NCI-H510A (cell line): ENCODE measurements at places on chromosomes 12 and 14.

DNA sequence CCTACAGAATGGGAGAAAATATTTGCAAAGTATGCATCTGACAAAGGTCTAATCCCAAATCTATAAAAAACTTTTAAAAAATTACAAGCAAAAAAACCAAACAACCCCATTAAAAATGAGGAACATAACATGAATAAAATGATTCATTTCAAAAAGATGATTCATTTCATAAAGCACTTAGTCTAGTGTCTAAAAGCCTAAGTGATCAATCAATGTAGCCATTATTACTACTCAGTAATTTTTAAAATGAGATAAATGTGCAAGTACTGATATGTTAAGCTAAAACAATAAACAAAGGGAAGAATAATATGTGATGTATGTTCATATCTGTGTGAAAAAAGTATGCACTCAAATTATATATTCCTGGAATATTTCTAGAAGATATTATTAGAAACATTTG, 119.1 kb upstream of the GARIN6 start:
- no peak for DNase-seq

DNA sequence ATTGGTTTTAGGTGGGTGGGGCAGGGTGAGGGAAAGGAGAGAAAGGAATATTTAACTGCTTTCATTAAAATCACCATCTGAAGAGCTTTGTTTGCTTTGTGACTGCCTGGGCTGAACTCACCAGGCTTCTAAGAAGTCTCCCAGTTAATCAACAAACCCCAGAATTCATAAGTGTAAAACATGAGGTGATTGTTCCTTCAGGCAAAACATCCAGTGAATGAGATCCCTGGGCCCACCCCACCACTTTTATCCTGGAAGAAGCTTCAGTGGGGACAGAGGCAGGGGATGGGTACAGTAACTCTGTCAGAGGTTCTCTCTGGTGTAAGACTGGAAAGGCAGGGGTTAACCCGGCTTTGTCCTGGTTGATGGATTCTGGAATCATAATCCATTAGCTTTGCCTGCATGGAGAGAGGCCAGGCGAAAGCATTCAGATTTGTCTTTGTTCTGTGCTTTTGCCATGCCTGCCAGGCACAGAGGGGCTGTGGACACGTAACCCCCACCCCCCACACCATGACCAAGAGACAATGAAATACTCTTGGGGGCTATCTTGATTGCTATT, 16.7 kb downstream of the PDE1B start:
- no peak for DNase-seq

DNA sequence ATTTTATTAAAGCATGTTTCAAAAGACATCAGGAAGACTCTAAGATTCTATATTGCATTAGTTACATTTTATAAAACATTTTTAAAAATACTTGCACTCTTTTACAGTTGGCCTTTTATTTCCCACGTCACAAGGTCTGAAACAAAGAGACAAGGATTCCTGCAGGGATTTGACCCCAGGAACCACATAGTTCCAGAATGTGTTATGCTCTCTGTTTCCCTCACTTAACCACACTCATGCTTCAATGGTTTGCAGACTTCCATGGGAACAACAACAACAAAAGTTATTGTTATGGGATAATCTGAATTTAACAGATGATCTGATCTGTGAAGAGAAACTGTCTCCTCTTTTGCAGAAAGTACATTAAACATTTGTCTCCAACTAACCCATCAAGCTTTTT, 104.3 kb upstream of the PPFIA2 start:
- DNase-seq: no peak

DNA sequence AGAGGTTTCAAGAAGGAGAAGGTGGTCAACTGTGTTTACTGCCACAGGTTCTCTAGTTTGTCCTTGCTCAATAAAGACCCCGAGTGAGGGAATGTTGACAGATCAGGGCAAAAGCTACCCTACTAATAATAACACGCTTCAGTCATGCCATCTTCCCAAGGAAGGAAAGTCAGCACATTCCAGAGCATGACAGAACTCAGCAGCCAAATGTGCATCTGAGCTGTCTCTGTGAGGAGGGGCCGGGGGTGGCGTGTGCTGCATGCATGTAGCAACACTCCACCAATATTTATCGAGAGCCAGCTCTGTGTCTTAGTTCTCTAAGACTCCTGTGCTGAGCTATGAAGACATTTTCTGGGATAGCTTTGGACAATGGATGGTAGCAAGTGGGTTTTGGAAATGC, 260.4 kb downstream of the DPF3 start:
- DNase-seq: no peak

DNA sequence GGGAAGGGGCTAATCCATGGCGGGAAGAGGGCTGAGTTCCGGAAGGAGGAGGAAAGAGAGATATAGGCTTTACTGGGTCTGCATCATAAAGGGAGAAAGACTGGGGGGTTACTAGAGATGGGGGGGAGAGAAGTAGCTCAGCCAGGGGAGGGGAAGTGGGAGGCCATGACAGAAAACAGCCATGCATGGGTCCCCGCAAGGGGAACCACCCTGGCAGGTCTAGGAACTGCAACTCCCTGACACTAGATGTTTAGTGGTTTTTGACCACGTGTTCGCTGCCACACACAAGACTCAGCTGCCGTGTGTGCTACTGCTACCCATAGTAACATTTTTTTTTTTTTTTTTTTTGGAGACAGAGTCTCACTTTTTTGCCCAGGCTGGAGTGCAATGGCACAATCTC, 145.0 kb downstream of the RIMBP2 start:
- DNase-seq: no peak

- DNase-seq: no peak
These were observed 1464.1 kb upstream of the FLRT2 start for GRCh38 chr14:84065811-84066210.

DNA sequence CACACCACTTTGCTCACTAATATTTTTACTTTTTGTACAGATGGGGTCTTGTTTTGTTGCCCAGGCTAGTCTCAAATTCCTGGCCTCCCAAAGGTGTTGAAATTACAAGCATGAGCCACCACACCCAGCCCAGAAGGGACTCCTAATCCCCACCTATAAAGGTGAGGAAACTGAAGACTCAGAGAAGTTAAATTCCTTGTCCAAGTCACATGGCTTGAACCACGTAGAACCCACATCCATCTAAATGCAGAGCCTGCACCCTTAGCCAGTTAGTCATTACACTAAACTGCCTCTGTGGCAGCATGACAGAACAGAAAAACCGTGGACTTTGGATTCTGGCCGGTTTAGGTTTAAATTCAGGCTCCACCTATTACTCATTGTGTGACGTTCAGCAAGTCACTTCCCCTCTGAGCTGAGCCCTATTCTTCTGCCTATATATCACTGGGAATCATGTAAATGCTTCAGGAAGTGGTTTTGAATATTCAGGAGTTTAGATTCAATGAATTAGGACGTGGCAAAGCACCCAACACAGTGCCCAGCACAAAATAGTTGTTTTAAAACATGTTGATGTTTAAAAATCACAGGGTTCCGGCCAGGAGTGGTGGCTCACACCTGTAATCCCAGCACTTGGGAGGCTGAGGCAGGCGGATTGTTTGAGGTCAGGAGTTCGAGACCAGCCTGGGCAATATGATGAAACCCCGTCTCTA, 3.0 kb upstream of the CORO1C start:
- DNase-seq: no peak
